Skeletal muscle cell (primary cell): ENCODE measurements at places on chromosomes 4 and X.

GRCh38 chr4:89658701-89659024 lies 178.3 kb downstream of the SNCA start:
- DNase-seq = no peak

- no peak for DNase-seq
Observed at GRCh38 chrX:56763556-56764152, 34.6 kb downstream of the NBDY start.

- DNase-seq = peak; percentile 67
Observed at GRCh38 chr4:168509786-168510185, 12.9 kb downstream of the PALLD start.

GRCh38 chr4:57943682-57944081 lies 833.5 kb upstream of the IGFBP7 start:
- no peak for DNase-seq

- no peak for DNase-seq
Observed at GRCh38 chr4:128574706-128575105, 234.8 kb upstream of the JADE1 start.

- no peak for DNase-seq
Observed at GRCh38 chr4:56197387-56197786, 189.9 kb downstream of the AASDH start.

DNA sequence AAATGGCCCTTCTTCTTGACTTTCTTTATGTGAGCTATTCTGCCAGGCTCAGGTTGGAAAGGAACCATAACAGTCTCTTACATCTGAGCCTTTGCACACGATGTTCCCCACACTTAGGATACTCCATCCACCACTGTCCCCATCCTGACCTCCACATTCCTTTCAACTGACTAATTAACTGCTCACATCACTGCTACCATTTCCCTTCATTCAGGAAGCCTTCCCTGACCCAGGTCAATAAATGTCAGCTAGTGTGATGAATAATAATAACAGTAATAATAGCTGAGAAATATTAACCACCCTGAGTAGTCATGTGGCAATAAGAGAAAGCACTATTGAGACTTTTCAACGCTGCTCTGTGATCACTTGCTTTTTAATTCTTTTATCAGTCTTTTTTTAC lies 291.7 kb downstream of the KCNIP4 start:
- DNase-seq = peak; percentile 62

GRCh38 chr4:148052448-148052847 lies 320.6 kb downstream of the ARHGAP10 start:
- DNase-seq = no peak

DNA sequence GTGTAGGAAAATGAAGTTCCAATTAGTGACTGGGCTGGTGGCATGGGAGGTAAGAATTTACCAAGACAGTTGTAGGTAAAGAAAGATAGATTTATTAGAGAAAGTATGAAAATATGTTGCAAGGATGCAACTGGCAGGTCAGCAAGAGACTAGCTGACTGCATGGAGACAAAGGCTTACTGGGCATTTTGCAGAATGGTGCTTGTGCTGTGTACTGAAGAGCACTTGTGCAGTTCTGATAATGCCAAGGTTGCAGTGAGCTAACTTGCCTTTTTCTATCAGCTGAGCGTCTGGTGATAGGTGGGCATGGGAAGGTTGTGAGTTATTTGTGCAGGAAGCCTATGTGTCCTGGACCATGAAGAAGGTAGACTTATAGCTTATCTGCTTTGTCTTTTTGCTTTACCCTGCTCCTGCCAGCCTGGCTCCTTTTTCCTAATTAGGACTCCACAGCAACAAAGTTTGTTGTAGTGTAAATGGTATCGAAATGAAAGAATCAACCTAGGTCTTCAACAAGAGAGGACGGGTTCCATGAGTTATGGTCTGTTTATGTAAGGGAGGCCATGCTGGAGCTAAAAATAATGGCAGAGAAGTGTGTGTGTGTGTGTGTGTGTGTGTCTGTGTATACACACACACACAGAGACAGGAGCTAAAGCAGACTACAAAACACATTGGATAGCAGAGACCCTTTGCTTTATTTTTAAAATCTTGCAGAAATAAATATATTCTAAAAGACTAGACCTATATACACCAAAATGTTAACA lies 15.0 kb downstream of the BST1 start:
- DNase-seq = no peak

- peak; percentile 59 for DNase-seq
Observed at GRCh38 chr4:72112514-72113156, 80.8 kb downstream of the NPFFR2 start.

DNA sequence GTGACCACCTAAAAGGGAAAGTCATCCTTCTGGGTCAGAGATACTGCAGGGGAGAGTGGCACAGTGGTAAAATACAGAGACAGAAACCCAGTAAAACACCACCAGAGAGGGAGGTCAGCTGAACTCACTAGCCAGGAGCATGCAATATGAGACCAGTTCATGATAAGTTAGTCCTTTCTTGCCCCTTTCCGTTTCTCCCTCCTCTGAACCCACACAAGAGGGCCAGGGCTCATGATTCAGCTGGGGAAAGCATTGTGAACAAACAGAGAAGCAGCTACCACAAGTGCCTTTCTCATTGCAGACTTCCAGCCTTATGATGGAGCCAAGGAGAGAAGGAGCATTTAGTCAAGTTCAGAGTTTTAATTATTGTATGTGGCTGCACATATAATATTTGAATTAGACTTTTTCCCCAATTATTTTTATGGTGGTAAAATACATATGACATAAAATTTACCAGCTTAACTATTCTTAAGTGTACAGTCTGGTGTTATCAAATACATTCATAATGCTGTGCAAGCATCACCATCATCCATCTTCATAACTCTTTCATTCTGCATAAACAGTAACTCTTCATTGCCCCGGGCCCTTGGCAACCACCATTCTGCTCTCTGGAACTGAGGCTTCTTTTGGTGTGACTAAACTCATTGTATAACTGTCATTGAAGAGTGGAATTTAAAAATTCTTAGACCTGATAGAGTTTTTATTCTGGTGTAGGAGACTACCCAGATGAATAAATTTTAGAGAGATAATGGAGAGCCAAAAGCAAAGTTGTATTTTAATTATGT lies 114.6 kb downstream of the DDIT4L start:
- no peak for DNase-seq

GRCh38 chrX:151679798-151680402 lies 15.4 kb upstream of the PRRG3 start:
- DNase-seq = no peak

GRCh38 chr4:41331224-41331623 lies 74.5 kb downstream of the UCHL1 start:
- no peak for DNase-seq

DNA sequence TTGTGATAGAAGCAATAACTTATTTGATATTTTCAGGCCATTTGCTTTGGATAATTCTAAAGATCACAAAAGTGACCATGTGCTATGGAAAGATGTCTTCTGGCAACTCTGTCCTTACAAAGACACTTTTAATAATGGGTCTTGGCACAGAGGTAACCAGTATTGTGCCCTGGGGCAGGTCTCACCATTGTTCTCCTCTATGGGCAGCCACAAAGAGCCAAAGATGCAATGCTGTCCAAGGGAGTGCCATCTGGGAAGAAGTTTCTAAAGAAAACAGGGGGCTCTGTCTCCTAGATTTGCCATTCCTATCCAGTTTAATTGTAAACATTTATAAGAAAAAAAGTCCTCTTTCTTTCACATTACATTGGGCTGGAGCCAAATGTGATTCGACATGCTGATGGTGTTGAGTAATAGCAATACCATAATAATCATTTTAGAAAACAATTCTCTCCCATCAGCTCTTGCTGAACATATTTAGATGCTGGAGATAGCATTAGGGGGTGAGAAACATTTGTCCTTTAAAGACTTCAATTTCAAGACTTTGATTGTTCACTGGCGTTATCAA lies 179.9 kb downstream of the KIT start:
- DNase-seq = no peak

DNA sequence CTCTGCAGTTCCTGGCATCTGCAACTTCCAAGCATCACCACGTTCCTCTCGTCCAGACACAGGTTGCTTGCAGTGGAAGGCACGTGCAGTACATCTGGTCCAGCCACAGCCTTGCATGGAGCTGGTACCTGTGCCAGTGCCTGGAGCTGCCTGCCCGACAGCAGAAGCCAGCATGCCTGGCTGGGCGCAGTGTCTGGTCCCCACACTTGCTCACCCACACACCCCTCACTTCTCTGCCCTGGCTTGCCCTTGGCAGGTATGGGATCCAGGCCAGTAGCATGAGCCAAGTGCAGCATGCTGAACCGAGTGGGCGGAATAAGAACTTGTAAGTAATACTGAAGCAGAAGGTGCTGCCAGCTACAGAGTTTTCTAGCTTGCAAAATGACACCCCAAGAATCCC lies 39.9 kb downstream of the SH3BGRL start:
- no peak for DNase-seq

DNA sequence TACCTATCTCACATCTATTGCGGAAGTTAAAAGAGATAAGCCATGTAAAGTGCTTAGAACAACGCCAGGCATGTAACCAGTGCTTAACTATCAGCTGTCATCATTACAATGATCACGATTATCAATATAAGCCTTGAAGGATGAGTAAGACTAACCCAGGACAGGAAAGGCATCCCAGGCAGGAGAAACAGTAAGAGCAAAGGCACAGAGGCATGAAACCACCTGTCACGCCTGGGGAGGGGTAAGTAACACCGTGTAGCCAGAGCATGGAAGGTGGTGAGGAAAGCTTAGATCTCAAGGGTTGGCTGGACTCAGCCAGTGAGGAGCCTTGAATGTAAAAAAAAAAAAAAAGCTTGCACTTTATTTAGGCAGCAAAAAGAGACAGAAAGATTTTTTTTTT lies 71.7 kb upstream of the NOCT start:
- DNase-seq = no peak

DNA sequence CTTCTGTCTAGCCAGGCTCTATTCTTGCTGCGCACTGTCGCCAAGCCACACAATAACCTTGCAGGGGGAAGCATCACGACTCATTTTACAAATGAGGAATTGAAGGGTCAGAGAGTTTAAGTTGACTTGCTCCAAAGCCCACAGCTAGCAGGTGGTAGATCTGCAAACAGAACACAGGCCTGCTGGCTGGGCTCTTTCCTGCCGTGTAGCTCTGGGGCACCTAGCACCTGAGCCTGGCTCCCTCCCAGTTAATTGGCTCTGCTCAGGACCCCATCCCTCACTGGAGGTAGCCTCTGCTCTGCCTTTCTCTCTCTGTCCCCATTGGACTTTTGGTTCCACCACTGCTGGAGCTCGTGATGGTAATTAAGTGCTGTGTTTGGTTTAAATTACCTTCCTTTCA lies 98.5 kb downstream of the NSUN7 start:
- DNase-seq = no peak

- no peak for DNase-seq
Observed at GRCh38 chrX:140439476-140439875, 65.4 kb downstream of the SOX3 start.

GRCh38 chrX:9785944-9786797 lies at the start of gene SHROOM2:
Gene SHROOM2 (plus strand): TSS chrX:9786429. CDS start chrX:9786546, 117 bp downstream.
- no peak for DNase-seq

DNA sequence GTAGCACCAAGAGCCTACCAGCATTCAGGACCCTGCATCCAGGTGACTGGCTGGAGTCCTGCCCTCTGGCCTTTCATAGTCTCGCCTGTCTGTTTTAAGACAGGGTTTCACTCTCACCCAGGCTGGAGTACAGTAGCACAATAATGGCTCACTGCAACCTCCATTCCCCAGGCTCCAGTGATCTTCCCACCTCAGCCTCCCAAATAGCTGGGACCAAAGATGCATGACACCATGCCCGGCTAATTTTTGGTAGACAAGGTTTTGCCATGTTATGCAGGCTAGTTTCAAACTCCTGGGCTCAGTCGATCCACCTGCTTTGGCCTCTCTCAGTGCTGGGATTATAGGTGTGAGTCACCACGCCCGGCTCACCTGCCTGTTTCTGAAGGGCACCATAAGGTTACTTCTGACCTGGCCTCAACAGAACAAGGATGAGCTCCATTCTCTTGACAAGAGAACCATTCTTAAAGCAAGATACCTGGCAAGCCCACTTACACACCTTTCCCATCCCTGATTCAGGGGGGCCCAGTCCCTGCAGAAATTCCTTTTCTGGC lies 6.7 kb downstream of the RPS4X start:
- DNase-seq = no peak

DNA sequence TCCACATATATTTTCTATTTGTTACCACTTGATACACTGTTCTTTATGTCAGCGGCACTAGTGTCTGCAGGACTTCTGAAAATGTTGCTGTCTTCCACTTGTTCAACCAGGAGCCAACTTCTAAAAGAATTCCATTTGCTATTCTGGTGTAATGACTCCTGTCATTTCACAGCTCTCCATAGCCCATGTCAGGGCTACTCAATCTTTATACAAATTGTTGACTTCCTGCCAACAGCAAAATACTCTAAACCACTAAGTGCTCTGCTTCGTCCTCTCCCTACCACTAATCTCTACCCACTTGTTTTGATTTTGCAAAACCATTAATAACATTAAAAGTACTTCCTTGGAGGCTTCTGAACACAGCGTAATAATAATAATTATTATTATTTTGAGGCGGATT lies 7.2 kb downstream of the CTSO start:
- DNase-seq = no peak

DNA sequence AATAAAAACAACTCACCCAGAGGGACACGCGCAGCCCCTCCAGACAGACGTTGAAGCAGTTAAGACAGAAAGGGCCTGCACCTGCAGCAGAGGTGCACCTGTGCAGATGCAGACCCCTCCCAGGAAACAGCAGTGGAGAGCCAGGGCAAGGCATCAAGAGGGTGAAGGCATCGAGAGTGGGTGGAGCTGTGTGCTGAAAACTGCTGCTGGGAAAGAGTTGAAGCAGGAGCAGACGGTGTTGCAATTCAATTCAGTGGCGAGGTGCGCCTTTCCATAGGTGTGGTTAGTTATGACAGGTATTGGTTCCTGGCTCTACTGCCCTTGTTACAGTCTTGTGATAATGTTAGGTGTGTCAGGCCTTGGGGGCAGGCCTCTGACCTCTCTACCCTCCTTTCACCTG lies 16.7 kb downstream of the LETM1 start:
- DNase-seq = no peak

- no peak for DNase-seq
Observed at GRCh38 chrX:112820364-112821268, 20.0 kb downstream of the AMOT start.

DNA sequence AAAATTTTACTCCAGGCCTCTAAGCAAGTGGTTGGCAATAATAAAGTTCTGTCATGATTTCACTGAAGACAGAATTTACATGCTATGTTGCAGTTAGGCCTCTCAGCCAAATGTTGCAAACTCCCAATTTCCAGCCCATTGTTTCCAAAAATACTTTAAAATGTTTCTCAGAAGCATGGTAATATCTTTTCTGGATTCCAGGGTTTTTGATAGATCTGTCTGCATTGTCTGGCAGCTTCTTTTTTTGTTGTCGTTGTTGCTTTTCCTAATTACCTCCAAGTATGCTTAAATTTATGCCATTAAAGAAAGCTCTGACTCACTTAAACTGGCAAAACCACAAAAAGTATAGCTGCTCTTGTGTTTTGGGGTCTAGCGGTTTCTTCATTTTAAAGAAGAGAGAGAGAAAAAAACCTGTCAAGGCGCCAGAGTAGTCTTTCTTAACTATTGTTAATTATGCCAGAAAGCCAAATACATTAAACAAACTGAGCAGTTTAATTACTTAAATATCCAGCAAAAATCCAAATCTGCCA lies 97.0 kb downstream of the AGTR2 start:
- DNase-seq = no peak

GRCh38 chrX:22748093-22748999 lies 251.4 kb upstream of the DDX53 start:
- DNase-seq = no peak

GRCh38 chrX:31547416-31547815 lies 475.6 kb upstream of the FTHL17 start:
- no peak for DNase-seq
